Effector CD4-positive, alpha-beta T cell (primary cell): ENCODE measurements at places on chromosomes 6 and 20.

- no peak for DNase-seq
These were observed 10.4 kb upstream of the NT5DC1 start for GRCh38 chr6:116090251-116090650.

- no peak for DNase-seq
These were observed 135.6 kb downstream of the UNC5CL start for GRCh38 chr6:40903456-40903855.

GRCh38 chr6:45504947-45505346, 127.2 kb upstream of the SUPT3H start:
- DNase-seq: no peak

GRCh38 chr6:96532399-96532798, 10.8 kb downstream of the UFL1 start:
- no peak for DNase-seq

DNA sequence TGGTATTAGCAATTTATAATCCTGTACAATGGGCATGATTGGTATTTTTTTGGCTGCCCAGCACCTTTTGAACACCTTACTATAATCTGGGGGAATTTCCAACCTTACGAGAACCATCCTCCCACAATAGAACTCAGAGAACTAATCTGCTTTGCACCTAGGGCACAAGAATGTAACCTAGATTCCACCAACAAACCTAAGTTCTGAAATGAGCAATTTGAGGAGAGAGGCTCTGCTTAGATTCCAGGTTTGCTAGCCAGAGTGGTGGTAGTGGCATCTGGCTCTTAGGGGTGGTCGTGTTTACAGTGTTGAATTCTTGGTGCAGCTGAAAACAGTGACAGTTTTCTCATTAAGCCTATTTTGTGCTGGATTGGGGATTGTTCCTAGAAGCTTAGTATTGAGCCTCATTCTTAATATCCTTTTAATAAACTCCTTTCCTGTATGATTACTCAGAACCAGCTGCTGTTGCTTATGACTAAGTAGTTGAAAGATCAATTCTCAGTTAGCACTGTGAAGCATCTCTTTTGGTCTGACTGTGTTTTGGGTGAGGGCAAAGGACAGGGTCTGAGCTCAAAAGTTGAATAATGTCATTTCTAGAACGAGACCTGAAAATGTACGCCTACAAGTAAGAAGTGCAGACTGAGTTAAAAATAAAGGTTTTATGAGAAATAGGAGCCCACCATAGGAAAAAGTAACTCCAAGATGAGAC, 385.6 kb downstream of the CDKAL1 start:
- no peak for DNase-seq

GRCh38 chr20:50350510-50351249, 159.5 kb upstream of the PTPN1 start:
- DNase-seq: no peak

GRCh38 chr6:121319112-121319553, 15.1 kb downstream of the TBC1D32 start:
- DNase-seq: no peak

DNA sequence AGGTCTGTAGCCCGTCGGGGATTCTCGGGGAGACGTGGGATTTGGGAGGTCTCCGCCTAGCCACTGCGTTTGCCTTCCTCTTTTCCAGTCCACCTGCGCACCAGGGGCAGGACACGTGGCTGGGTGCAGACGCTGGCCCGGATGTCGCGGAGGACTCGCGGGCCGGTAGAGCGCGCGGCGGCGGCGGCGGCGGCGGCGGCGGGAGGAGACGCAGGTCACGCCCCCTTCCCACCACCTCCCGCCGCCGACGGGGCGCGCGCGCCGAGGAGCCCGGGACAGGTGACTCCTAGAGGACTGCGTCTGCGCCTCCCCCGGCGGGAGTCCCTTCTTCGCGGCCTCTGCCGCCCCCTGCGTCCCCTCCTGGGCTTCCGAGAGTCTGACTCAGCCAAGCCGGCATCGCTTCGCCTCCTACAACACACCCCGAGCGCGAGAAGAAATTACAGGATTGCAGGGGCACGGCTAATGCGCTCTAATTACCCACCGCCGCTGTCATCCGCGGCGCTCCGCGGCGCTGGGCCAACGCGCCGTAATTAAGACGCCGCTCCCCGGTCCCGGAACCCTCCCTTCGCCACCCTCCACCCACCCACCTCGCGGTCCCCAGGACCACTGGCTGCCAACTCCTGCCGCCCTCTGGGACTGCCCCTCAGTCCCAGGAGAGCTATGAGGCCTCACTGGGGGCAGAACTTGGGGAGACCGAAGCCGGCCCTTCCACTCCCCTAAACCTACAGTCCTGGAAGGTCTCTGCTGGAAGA, 124.5 kb downstream of the MRPL14 start:
- DNase-seq: peak; percentile 19

GRCh38 chr6:120918137-120918536, 416.1 kb downstream of the TBC1D32 start:
- DNase-seq: no peak

GRCh38 chr20:47493175-47493962, 8.3 kb upstream of the NCOA3 start:
- peak; percentile 11 for DNase-seq

DNA sequence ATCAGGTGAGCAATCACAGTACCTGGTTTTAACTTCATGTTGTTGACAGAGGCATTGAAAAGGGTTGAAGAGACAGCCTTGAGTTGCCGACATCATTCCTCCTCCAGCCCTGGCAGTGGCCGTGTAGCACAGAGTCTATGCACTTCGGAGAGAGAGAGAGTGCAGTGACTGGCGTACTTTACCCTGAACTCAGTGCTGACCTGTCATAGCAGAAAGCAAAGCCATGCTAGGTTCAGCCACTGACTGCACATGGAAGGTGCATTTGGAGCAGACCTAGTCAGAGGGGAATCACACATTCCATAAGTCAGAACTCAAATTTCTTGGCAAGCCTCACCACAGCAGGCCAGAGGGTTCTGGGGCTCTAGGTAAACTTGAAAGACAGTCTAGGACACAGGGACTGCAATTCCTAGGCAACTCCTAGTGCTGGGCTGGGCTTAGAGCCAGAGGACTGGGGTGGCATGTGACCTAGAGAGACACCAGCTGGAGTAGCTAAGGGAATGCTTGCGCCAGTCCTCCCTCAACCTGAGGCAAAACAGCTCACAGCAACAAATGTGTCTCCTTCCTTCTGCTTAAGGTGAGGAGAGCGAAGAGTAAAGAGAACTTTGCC, 69.1 kb downstream of the ELOVL4 start:
- no peak for DNase-seq

- DNase-seq: no peak
These were observed 949 bp upstream of the SLC17A3 start for GRCh38 chr6:25874822-25875562.

DNA sequence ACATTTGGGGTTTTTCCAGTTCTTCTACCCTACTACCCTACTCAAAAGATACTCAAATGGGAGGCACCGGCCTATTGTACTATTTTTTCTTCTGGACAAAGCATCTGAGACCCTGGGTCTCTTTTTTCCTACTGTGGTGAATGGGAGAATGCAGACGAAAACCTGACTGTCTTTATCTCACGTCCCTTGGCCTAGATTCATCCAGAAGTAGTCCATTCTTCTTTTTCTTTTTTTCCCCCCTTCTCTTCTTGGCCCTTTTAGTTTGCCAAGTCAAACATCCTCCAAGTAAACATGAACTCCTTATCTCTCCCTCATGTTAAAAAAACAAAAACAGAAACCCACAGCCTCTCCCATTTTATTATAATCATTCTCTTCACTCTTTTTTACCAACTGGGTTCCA, 8.7 kb upstream of the ILRUN start:
- no peak for DNase-seq

DNA sequence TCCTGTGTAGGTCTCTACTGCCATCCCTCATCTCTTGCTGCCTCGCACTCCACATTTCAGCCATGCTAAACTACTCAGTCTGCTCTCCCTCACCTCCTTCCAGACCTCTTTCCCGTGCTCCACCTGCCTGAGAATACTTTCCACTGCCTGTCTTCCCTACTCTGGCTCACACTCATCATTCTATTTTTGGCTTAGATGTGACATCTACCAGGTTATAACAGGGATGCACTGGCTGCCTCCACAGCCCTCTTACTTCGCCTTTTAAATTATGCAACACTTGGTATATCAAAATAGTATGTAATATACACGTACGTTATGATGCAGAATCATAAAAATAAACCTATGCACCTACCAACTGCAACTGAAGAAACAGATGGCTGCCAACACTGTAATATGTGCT, 222.8 kb upstream of the DTNBP1 start:
- DNase-seq: no peak

DNA sequence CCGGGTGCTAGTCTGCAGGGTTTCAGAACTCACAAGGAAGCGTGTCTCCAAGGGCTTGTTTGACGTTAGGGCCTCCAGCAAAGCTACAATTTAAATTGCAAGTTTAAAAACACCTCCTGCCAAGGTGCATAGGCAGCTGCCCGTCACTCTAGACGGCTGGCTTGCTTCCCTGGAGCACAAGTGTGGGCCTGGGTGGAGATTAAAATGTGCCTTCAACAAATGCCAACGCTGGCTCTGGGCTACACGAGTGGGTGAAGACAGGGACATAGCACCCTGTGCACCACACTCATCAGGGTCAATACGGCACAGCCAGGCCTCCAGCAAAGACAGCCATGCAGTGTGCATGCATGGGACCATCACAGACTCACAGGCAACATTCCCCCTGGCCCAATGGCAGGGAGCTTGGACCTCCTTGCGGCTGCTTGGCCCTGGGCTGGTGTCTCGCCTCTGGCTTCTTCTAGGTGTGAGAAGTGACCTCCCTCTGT, 48.4 kb upstream of the FRMD1 start:
- no peak for DNase-seq

DNA sequence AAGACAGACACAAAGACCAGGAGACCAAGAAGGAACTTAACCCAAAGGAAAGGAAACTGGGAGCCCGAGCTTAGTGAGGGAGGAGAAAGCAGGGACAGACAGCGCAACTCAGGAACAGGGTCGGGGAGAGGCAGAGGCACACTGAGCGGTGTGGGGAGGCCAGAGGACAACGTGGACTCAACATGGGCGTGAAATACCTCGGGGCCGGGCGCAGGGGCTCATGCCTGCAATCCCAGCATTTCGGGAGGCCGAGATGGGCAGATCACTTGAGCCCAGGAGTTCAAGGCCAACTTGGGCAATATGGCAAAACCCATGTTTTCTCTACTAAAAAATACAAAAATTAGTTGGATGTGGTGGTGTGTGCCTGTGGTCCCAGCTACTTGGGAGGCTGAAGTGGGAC, 5.7 kb upstream of the RPS6KA2 start:
- DNase-seq: no peak

DNA sequence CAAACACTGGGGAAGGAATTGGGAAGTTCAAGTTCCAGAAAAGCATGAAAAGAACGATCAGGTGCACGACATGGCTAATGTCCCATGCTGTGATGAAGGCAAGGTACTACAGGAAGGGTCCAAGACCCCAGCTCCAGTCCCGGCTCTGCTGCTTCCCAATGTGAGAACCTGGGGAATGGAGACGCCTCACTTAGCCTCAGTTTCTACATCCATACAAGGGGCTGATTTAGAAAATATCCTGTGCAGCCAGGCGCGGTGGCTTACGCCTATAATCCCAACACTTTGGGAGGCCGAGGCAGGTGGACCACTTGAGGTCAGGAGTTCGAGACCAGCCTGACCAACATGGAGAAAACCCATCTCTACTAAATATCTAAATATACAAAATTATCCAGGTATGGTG, 80.7 kb upstream of the NFATC2 start:
- DNase-seq: no peak

GRCh38 chr6:146545581-146545980, 1.9 kb downstream of the RAB32 start:
- no peak for DNase-seq

DNA sequence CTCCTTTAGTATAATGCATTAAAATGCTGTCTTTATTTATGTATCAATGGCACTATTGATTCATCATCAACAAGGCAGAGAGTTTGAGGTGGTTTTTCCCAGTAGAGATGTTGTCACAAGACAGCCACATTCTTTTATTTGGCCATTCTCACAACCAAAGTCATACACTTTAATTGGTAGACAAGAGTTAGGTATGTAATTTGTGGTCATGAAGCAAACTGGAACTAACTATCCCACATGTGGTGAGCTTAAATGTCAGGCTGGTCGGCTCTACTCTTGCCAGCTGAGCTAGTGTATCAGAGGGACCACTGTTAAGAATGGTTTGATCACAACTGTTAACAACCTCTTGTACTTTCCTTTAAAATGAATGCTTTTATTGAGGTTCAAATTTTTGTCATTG, 714.6 kb downstream of the CD109 start:
- DNase-seq: no peak

DNA sequence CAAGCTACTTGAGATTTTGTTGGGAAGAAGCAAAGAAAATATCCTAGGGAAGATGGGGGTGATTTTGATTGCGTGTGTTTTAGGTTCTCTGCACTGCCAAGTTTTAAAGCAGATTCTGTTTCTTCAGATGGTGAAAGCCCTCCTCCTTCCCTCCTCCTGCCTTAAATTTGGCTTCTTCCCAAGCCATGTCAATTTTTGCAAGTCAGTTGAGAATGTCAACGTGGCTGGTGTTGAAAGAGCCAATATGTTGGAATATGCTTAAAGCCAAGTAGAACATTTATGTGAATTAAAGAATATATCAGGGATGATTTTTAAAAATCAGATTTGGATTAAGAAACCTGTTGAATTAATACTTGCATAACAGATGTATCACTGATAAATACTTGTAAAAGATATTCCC, 270.8 kb downstream of the ARID1B start:
- no peak for DNase-seq

- DNase-seq: no peak
These were observed 111.8 kb downstream of the ATG5 start for GRCh38 chr6:106213660-106214289.

DNA sequence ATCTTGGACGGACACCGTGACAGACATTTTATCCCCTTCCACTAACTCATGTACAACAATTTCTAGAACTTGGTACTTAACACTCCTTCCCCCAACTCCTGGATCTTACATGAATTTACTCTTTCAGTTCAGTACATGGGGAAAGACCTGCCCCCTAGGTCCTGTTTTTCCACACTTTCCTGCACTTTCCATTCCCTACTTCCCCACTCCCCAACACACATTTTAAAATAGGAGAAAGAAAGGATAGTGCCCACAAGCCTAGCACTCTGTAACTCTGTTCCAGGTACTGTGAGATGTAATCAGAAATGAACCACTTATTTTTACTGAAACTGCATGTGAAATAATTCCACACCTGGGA, 1.3 kb downstream of the ADGRG6 start:
- DNase-seq: no peak

DNA sequence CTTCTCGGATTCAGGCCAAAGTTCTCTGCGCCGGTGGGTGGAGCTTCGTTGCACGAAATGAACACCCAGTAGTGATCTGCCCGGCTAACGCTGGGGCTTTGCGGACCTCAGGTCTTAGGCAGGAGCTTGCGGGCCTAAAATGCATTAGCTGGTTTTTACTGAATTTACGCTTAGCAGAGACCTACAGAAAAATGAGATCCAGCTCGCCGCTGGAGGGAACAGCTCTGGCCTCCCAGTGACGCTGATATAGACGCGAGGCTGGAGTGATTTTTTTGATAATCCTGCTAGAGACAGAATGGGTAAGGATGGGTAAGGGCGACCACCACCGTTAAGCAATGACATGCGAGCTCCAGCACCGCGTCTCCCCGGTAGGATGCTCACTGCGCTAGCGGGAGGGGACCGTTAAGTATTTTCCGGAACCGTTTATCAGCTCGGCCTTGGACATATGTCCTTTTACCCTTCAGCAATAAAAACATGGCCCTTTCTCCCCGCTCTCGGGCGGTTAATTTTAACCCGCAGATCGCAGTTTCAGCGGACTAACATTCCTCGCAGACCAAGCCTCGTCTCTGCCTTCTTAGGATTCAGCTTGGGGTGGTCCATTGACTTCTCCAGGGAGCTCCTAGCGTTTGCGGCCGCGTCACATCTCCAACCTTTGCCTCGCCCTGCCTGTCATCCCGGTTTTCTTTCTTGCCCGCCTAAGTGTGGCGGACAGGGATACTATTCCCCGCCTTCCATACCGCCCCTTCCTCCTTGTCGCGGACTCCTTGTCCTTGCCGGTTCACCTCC, 109.3 kb downstream of the GPX5 start:
- no peak for DNase-seq
